ENCODE measurements at places on chromosomes 5 and 9.

DNA sequence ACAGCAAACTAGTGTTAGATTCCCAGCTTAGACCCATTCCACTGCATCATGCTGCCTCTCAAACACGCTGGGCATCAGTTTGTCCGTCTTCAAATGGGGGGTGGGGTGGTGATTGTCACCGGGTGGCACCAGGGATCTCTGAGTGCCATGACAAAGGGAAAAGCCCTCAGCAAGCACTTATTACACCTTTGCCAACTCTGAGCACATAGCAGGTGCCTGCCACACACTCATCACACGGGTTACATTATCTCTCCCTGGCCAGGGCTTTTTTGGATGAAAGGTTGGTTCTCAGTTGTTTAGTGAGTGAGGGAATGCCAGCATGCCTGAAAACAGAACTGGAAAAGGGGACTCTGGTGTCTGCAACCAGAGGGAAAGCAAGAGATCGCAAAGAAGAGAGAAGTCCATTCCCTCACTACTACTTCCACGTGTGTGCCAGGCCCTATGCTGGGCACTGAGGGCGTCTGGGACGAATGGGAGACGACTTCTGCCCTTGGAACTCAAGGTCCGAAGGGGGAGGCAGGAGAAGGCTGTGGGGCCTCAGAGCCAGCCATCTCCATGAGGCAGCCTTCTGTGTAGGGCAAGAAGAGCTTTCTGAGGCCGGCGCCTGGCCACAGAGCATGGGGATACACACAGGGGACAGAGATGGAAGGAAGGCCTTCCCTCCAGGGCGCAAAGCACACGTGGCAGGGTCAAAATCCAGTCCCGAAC, 48.9 kb downstream of the PAX5 start:
- no peak overlapping the region for H3K4me3 ChIP-seq
- no peak overlapping the region for H3K27ac ChIP-seq
- no peaks in the 10 kb centered on the region for H3K4me1 ChIP-seq
- DNase-seq: no peak
- no peaks in the 10 kb centered on the region for H3K36me3 ChIP-seq
- peaks cover 32% of the 10 kb centered on the region for H3K27me3 ChIP-seq

DNA sequence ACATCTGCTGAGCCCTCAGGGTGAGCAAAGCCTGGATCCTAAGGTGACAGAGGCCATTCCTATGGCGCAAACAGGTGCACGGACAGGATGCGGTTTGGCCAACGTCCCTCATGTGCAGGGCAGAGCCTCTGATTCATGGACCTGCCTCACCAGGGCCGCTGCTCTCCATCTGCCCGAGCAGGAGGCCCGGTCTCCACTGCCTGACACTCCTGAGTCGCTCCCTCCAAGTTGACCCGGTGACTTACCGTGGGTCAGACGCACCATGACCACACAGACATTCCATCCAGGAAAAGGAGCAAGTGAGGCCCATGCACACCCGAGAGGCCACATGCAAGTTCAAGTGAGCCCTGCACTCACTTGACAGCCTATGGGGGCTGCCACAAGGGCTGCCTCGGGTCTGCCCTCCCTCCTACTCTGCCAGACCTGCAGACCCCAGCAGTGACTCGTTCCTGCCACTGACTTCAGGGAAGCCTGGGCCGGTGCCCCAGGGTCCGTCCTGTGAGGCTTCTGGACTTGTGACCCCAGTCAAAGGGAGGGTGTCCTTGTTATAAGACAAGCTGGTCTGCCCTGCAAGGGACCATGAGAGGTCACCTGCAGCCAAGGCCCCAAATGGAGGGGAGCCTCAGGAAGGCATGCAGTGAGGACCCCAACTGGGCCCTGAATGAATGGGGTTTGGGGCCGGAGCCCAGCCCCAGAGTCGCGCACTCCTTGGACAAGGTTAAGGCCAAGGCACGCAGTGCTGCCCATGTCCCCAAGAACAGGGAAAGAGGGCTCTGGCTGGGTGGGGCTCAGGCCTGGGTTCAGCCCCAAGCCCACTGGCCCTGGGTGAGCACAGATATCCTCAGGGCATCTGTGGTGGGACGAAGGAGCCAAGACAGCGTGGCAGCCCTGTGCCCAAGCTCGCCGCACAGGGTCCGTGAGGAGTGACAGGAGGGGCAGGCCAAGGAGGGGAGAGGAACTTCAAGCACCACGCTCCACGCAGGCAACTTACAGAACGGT, 10.1 kb downstream of the BRD3OS start:
- no peak for DNase-seq
- H3K27me3 ChIP-seq: no peaks in the 10 kb centered on the region
- no peak overlapping the region for H3K4me3 ChIP-seq

- no peak overlapping the region for H3K4me3 ChIP-seq
- H3K36me3 ChIP-seq: no peaks in the 10 kb centered on the region
- H3K27me3 ChIP-seq: no peaks in the 10 kb centered on the region
- no peak for DNase-seq
Measured at GRCh38 chr5:137336161-137336560, 163.0 kb downstream of the SPOCK1 start.

DNA sequence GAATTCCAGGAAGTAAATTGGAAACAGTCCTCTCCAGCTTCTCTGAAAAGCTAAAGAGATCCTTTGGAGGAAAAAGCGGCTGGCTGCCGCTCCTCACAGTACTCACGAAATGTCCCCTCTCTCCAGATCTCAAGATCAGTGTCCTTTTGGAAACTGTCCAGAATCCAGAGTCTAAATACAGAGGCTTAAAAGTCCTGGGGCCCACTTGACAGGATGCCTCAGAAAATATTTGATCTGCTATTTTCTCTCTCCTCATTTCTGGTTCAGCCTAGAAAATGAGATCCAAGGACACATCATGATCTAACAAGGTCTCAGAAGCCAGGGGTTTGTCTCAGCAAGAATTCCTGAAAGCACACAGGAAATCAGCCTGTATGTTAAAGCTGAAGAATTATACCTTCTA, 7.2 kb downstream of the C1QTNF2 start:
- DNase-seq: no peak
- H3K4me1 ChIP-seq: no peaks in the 10 kb centered on the region
- H3K27me3 ChIP-seq: no peaks in the 10 kb centered on the region
- H3K27ac ChIP-seq: no peak overlapping the region
- H3K4me3 ChIP-seq: no peak overlapping the region

- no peak for DNase-seq
- no peaks in the 10 kb centered on the region for H3K27me3 ChIP-seq
- H3K4me3 ChIP-seq: no peak overlapping the region
- H3K4me1 ChIP-seq: no peaks in the 10 kb centered on the region
- no peaks in the 10 kb centered on the region for H3K36me3 ChIP-seq
- no peak overlapping the region for H3K27ac ChIP-seq
Measured at GRCh38 chr5:2622866-2623265, 128.6 kb downstream of the IRX2 start.

GRCh38 chr9:86512929-86513328, 158.7 kb upstream of the TUT7 start:
- H3K27ac ChIP-seq: no peak overlapping the region
- DNase-seq: no peak

DNA sequence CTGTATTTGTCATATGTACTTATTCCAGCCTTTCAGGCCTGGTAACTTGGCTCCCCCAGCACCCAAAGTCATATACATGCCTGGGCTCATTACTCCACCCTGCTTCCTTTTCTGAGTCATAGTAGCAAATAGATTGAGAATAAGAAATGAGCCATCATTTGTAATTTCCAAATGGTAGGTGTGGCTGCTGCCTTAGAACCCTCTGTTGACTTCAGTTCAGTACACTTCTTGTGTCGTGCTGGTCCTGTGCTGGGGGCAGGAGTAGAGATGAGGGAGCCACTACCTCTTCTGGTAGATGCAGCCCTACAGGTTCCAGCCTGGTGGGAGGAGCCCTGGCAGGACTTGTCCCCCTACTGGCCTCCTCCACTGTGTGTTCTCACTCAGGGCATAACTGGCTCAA, 11.1 kb downstream of the GM2A start:
- no peak overlapping the region for H3K27ac ChIP-seq
- no peak overlapping the region for H3K4me3 ChIP-seq
- no peaks in the 10 kb centered on the region for H3K27me3 ChIP-seq
- no peaks in the 10 kb centered on the region for H3K4me1 ChIP-seq
- peaks cover 8% of the 10 kb centered on the region for H3K36me3 ChIP-seq

DNA sequence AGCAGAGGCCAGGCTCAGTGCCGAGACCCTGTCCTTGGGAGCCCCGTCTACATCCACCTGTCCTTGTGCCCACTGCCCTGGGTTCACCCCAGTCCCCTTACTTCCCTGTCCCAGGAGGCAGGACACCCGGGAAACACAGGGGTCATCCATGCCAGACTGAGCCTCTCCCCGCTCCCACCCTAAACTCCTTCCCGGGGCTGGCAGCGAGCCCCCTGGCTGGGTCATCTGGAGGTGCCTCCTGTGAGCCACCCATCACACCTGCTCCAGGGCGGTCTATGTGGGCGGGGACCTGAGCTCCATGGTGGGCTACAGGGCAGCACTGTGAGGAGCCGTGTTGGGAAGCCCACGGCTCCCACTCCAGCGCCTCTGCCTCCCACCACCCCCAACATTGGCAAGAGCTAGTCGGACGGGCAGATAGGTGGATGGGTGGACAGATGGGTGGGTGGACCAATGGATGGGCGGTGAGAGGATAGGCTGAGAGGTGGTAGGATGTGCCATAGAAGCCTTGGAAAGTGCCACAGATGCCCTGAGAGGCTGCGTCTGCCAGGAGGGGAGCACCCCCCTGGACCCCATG, 42.5 kb upstream of the RXRA start:
- H3K27ac ChIP-seq: no peak overlapping the region
- H3K27me3 ChIP-seq: no peaks in the 10 kb centered on the region
- H3K4me1 ChIP-seq: no peaks in the 10 kb centered on the region
- no peak overlapping the region for H3K4me3 ChIP-seq

DNA sequence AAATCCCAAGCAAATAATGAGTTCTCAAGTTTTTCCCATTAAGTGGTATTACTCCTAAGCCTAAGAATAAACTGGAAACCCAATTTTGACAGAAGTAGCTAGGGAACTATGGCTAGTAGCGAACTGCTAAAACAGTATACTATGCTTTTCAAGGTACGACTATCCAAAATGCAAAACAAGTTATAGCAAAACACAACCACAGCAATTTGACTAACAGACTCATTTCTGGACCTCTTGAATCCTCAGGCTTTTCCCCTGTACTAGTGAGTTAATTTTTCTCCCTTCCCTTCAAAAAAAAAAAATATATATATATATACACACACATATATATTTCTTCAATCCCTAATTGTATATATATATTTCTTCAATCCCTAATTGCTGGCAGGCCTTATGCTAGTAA, 7.3 kb downstream of the FBXW11 start:
- peaks cover 41% of the 10 kb centered on the region for H3K4me1 ChIP-seq
- no peaks in the 10 kb centered on the region for H3K27me3 ChIP-seq
- no peak overlapping the region for H3K4me3 ChIP-seq
- DNase-seq: no peak

GRCh38 chr9:32863291-32863690, 80.0 kb downstream of the TMEM215 start:
- no peak for DNase-seq
- no peaks in the 10 kb centered on the region for H3K36me3 ChIP-seq
- no peaks in the 10 kb centered on the region for H3K27me3 ChIP-seq
- H3K27ac ChIP-seq: no peak overlapping the region

GRCh38 chr5:59231221-59231931, 648.5 kb downstream of the RAB3C start:
- H3K27ac ChIP-seq: no peak overlapping the region
- no peak overlapping the region for H3K4me3 ChIP-seq
- no peaks in the 10 kb centered on the region for H3K4me1 ChIP-seq
- no peak for DNase-seq
- H3K36me3 ChIP-seq: no peaks in the 10 kb centered on the region

DNA sequence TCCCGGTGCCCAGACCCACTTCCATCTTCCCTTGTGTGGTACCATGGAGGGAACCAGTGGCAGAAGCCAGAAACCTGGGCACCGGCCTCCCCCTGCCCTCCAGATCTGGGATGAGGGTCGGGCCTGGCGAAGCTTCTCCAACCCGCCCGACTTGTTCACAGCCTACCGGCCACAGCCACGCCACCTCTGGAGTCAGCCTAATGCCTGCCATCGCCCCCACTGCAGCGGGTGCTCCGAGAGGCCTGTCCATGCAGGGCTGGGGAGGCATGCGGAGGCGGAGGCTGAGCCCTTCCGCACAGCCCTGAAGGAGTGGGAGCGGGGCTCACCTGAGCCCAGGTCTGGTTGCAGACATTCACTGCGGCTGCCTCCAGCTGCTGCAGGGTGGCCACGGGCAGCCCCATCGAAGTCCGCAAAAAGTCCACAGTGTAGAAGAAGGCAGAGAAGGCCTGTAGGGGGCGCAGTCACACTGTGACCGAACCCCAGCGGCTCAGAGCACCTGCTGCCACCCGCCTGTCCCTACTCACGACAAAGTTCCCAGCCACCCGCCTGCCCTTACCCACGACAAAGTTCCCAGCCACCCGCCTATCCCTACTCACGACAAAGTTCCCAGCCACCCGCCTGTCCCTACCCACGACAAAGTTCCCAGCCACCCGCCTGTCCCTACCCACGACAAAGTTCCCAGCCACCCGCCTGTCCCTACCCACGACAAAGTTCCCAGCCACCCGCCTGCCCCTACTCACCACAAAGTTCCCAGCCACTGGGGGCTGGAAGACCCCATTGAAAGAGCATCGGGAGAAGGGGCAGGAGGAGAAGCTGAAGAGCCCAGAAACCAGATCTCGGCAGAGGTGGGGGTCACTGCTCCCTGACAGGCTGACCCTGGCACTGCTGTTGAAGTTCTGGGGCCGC, 3.8 kb upstream of the NPDC1 start:
- DNase-seq: peak; percentile 37
- peaks cover 62% of the 10 kb centered on the region for H3K27me3 ChIP-seq
- H3K4me3 ChIP-seq: no peak overlapping the region
- H3K36me3 ChIP-seq: no peaks in the 10 kb centered on the region
- H3K4me1 ChIP-seq: peaks cover 20% of the 10 kb centered on the region

DNA sequence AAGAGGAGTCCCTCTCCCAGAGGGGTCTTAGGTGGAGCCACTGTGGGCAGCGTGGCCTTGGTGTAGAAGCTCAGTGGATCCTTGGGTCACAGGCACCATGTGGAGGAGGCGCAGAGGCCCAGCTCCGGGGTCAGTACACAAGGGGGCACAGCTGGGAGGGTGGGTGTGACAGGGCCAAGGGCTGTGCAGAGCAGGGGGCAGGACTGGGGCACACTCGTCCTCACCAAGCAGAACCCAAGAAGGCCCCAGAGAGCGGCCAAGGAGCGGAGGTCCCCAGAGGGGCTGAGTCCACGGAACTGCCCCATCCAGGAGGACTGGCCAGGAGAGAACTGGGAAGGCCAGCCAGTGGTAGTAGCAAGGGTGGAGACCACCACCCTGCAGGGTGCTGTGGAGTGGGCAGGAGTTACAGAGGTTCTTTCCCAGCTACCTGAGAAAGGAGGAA, 2.5 kb upstream of the LPCAT1 start:
- DNase-seq: no peak
- no peak overlapping the region for H3K27ac ChIP-seq
- no peaks in the 10 kb centered on the region for H3K27me3 ChIP-seq
- no peak overlapping the region for H3K4me3 ChIP-seq
- peaks cover 19% of the 10 kb centered on the region for H3K4me1 ChIP-seq

- DNase-seq: no peak
- no peaks in the 10 kb centered on the region for H3K4me1 ChIP-seq
- H3K27me3 ChIP-seq: no peaks in the 10 kb centered on the region
- H3K36me3 ChIP-seq: no peaks in the 10 kb centered on the region
- H3K27ac ChIP-seq: no peak overlapping the region
Measured at GRCh38 chr9:124840300-124840833, 12.9 kb upstream of the WDR38 start.
